PC-9 (cell line): ENCODE measurements at places on chromosomes 4 and X. TPM values are rescaled to one million over a fixed set of nuclear protein-coding genes. Genes with fewer than 3 reads are reported as not detected.

DNA sequence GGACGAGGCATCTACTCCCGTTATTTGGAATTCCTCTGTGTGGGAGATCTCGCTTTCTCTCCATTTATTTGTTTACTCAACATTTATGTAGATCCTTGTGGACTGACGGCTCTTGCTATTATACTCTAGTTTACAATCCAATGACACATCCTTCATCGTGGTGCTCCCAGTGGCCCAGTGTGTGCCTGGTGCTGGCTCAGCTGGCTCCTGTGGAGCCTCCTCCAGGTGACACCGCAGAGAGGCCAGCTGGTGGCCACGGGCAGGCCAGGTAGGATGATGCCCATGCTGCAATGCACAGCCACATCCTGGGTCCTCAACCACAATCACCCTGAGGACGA is 84.0 kb upstream of the AFAP1 start:
- peak; percentile 22 for DNase-seq

The TRIML1 gene
- not detected in 2 replicates for total RNA-seq

The CPZ gene
- 9.1 and 12.1 TPM in 2 replicates for total RNA-seq

The PRKG2 gene
- not detected in 2 replicates for total RNA-seq

The GLRB gene
- total RNA-seq = 7.0 and 7.3 TPM in 2 replicates

DNA sequence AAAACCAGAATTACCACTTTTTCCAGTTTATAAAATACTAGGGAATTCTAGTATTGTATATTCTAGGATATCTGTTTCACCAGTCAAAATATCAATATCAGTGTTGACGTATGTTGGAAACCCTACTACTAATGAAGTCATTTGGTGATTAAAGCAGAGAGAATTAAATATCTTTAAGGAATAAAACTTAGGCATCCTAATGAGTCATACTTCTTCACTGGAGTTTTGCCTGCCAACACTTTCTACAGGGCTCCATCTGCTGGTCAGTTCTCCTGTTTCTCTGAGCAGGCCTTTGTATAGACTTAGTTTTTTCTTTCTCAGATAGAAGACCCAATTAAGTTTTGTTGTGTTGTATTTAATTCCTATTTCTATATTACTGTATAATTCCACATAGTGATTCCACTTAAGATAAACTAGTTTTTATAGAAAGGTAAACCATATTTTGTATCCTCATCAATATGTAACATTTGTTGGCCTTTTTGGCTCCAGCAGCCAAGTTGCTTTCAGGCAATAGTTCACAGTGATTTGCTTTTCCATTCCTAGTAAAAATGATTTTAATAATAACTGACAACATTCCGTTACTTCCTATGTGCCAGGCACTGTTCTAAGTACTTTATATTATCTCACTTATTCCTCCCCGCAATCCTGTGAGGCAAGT is 3.5 kb downstream of the AP1AR start:
- DNase-seq = peak; percentile 55

GRCh38 chr4:86657910-86658309 is 63.8 kb downstream of the PTPN13 start:
- no peak for DNase-seq

The MAGEB17 gene
- not detected in 2 replicates for total RNA-seq

- DNase-seq = no peak
Observed at GRCh38 chr4:43716721-43717395, 731.8 kb downstream of the KCTD8 start.

DNA sequence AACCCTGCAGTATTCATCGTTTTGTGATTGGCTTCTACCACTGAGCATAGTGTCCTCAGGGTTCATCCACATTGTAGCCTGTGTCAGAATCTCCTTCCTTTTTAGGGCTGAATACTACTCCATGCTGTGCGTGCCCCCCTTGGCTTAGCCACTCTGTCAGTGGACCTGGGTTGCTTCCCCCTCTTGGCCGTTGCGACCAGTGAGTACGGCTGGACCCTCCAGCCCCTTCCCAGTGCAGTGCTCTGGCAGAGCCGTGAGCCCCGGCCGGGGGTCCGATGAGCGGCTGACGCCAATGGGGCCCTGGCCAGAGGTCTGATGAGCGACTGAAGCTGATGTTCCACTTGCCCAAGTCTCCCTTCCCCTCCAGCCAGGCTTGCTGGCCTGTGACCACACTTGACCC is 6.9 kb downstream of the BLOC1S4 start:
- no peak for DNase-seq

The GPC4 gene
- 4.4 and 4.7 TPM in 2 replicates for total RNA-seq

The CXCL1 gene
- total RNA-seq = 0.33 TPM in 1 of 2 replicates, not detected in the other

The NUDT11 gene
- total RNA-seq = not detected in 2 replicates

The TRIM75 gene
- total RNA-seq = not detected in 2 replicates

GRCh38 chr4:151013491-151013890 is 1.6 kb downstream of the LRBA start:
- no peak for DNase-seq

DNA sequence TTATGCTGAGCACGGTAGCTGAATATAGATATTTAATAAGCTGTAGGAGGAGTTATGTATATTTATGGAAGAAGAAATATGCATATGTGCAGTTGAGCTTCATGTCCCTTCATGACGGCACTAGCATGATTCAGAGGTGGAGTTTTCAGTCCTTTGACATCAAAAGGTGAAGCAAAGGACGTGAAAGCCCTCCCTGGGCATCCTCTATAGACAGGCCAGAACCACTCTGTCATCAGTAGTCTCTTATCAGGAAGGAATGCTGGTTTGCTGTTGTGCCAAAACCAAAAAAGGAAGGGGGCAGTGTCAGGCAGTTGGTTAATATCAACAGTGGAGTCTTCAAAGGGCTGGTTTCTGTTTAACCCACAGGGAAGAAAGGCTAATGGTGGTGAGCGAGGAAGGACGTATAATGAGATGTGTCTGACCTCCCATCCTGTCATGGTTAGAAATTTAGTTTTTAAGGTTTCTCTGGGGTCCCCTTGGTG is 23.5 kb upstream of the IL2 start:
- no peak for DNase-seq

DNA sequence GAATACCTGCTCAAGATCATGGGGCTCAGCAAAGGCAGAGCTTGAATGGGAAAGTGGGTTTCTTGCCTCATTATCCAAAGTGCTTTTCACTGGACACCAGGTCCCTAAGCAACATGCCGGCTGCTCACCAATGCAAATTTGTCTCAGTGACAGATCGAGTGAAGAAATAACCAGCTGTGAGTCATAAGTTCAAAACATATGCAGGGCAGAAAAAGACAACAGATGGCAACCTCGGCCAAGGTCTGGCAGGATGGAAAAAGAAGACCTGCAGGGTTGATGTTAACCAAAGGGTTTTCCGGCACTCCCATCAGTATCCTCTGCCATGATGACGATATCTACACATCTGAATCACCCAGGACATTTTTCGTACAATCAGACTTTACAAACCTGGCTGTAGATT is 124.1 kb downstream of the AFAP1 start:
- DNase-seq = no peak
